PC-9 (cell line): ENCODE measurements at places on chromosomes 3 and 15. TPM values are rescaled to one million over a fixed set of nuclear protein-coding genes. Genes with fewer than 3 reads are reported as not detected.

STRC gene
- total RNA-seq: 0.59 and 1.3 TPM in 2 replicates

MYLK gene
- 0.72 and 1.2 TPM in 2 replicates for total RNA-seq

ZNF620 gene
- 4.1 and 4.7 TPM in 2 replicates for total RNA-seq

CLCN2 gene
- total RNA-seq: 27.1 and 33.0 TPM in 2 replicates

PDCD7 gene
- total RNA-seq: 29.1 and 31.4 TPM in 2 replicates

TMEM108 gene
- not detected in 2 replicates for total RNA-seq
